ENCODE measurements at places on chromosomes 2 and 18.

DNA sequence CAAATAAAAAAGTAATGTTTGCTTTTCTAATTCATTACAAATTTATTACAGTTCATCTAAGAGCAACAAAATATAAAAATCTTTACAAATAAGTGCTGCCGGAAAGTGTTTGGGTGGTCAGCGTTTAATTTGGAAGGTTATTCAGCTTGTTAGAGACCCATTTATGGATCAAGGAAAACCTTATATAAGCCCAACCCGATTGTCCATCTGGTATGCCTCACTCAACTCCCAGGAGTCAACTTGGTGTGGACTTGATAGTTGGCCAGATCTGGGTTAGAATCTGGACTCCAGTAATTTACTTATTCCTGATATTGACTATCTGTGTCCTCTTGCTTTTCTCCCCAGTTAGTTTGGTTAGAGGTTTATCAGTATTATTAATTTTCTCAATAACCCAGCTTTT is 106.2 kb downstream of the KCTD1 start:
- no peak for DNase-seq

DNA sequence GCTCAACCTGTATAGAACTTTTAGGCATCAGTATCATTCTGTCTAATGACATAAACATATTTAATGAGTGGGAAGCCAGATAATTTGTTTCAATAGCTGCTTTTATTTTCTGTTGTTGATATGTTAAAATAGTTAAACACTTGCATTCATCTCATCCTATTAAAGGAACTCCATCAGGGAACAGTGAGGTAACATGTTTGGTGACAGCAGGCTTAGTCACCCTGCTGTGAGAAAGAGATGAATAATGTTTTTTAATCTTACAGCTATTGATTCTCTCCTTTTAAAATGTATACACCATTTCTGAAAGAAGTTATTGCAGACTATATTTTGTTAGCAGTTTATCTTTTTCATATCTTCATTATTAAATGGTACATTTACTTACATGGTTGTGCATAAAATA is 123.3 kb upstream of the CWC22 start:
- no peak for DNase-seq

GRCh38 chr2:105626212-105626965 is 118.3 kb upstream of the NCK2 start:
- no peak for DNase-seq

DNA sequence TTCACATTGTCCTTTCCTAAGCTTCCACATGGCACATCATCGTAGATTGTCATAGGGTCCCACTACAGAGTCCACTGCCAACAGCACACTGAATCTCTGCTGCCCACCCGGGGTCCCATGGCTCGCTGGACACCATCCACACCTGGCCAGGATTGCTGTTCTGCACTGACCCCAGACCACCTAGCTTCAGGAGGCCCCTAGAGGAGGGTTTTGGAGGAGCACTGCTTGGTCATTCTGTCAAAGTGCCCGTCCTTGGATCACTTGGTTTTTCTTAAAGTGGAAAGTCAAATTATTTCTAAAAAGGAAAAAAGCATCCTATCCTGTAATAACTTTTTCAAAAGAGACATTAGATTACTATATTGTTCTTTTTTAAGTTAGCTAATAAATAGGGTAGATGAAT is 59.0 kb downstream of the CHRNA1 start:
- DNase-seq, result no peak

- DNase-seq, result no peak
Measured at GRCh38 chr2:33265584-33266338, 210.7 kb upstream of the RASGRP3 start.

DNA sequence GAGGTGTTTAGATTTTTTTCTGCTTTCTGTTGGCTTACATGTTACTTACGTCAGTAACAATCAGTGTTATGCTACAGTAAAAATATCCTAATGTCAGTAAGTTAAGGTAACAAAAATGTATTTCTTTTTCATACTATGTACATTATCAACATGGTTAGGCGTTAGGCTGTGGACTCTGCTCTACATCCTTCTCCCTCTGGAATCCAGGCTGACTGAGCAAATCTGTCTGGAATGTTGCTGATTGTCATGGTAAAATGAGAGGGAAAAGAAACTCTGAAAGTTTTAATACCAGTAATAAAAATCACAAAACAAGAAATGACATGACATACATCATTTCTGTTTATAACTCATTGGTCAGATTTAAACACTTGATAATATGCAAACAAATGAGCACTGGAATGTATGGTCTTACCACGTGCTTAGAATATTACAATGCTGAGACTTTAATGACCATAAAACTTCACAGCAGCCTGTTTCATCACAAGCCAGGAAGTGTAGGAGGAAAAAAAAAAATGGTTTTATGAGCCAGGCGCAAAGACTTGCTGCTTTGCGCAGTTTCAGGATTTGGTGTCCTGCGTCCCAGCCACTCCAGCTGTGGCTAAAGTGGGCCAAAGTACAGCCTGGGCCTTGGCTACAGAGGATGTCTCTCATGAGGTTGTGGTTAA is 252.4 kb downstream of the FSIP2 start:
- DNase-seq, result no peak

DNA sequence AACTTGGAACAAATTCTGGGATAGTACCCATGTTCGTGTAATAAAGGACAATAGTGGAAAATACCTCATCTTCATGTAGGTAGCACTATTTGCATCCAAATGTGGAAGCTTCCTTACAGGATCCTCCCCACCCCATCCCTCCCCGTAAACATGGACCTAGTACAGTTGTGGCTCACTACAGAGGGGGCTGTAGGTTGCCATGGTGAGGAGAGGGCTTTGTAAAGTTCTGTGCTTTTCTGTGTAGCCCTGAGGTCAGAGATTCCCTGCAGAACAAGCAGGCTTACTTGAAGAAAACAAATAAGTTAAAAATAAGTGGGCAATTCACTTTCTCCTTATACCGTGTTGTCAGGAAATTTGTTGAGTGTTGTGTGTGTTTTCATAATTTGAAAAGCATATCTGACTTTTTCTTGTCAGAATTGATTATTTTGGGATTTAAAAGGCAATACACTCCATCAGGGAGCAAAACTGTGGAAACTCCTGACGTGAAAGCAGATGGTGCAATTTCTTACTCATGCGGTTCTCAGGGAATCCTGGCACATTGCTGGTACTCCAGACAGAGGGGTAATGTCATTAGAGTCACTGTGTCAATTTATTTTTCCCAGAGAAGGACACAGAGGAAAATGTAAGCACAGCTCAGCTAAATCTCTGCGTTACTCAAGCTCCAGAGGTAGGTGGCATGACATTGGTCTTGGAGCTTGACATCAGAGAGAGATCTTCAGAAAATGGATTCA is 174.2 kb upstream of the LHCGR start:
- DNase-seq, result no peak

- no peak for DNase-seq
Measured at GRCh38 chr2:241519669-241520068, 11.3 kb upstream of the STK25 start.

- DNase-seq, result no peak
Measured at GRCh38 chr18:32775628-32776027, 2.8 kb upstream of the KLHL14 start.

DNA sequence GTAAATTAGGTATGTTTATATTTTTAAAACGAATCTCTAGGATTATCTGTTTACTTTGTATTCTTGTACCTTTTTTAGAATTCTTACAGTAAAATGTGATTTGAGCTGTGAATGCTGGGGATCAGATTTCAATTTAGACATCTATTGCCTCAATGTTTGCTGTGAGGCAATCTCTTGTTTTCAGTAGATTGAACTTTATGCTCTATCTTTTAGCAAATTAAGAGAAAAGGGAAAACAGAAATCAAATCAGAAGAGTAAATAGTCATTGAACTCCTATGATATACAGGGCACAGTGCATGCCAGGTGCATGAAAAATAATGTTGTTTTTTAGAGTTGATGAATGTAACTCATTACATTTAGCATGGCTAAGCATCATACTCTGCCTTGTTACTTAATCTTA is 39.5 kb downstream of the ZC3H6 start:
- DNase-seq, result no peak

DNA sequence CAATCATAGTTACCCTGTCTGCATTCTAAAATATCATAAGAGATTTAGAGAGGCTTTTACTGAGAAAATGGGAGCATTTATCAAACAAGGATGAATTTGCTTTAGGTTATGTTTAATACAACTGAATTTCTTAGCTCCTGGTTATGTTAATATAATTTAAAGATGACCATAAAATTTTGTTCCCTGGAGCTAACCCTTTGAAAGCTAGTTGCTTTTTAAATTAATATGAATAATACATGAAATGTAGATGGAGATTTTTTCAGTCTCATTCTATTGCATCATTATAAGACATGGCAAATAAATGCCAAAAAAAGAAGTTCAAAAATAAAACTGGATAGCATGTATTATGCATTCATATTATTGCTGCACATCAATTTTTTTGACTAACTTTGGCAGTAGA is 344.1 kb upstream of the NXPH2 start:
- no peak for DNase-seq

- no peak for DNase-seq
Measured at GRCh38 chr2:189152483-189152882, 27.1 kb downstream of the COL5A2 start.

GRCh38 chr2:64274399-64275173 is 130.4 kb upstream of the PELI1 start:
- no peak for DNase-seq

Data from HL-60 (cell line).